ENCODE measurements at places on chromosomes 16 and 17.

- DNase-seq: no peak
These were observed 213.7 kb downstream of the COPRS start for GRCh38 chr17:31645351-31645750.

GRCh38 chr16:424623-425081, 797 bp upstream of the RAB11FIP3 start:
- peak; percentile 8 for DNase-seq

DNA sequence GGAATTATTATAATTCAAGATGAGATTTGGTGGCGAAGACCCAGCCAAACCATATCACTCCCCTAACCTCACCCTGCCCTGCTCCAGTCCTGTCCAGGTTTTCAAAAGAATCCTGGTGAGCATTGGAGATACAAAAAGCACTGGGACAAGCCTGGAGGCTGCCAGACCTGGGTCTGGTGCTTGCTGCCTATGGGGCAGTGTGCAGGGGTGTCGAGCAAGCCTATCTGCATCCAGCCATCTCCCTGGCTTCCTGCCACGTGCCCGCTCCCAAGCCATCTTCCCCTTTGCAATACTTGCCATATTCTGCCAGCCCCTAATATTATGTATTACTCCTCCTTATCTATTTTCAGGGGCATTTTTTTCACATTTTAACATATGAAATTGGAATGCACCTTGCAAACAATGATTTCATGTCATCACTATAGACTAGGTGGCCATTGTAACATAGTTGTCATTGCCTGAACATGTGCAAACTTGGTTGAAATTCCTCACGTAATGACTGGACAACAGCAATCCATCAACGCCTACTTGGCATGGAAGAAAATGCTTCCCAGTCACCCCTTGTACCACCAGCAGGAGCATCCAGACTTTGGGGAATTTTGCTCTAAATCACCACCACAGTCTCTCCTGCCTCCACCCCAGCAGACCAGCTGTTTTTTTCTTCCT, 8.1 kb upstream of the KDM8 start:
- no peak for DNase-seq

- DNase-seq: peak; percentile 18
These were observed 70.0 kb upstream of the PMFBP1 start for GRCh38 chr16:72241930-72242329.

DNA sequence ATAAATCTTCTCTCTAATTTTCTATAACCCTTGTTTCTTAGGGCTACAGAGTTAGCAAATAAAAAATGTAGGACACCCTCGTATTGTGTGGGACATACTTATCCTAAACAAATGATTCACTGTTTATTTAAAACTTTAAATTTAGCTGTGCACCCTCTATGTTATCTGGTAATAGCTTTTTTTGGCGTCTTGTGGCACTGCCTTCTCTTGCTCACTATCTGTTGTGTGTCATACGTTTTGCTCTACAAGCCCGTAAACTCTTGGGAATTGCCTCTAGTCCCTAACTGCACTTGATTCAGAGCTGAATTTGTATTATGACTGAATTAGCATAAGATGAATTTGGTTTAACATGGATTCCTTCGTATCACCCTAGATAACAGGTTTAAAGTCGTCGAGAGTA, 144.3 kb upstream of the MYOCD start:
- no peak for DNase-seq

DNA sequence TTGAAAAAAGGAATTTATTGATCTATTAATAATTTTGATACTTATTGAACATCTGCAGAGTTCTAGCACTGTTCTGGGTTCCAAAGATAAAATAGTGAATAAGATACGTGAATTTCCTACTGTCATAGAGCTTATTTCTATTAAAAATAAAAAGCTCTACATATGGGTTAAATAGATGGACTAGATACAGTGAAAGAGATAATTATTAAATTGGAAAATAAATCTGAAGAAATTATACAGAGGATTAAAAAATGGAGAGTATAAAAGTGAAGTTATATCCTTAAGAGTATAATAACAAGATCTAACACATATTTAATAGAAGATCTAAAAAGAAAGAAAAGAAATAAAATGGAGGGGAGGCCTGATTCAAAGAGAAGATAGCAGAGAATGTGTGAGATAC, 10.1 kb upstream of the ABCA5 start:
- no peak for DNase-seq

DNA sequence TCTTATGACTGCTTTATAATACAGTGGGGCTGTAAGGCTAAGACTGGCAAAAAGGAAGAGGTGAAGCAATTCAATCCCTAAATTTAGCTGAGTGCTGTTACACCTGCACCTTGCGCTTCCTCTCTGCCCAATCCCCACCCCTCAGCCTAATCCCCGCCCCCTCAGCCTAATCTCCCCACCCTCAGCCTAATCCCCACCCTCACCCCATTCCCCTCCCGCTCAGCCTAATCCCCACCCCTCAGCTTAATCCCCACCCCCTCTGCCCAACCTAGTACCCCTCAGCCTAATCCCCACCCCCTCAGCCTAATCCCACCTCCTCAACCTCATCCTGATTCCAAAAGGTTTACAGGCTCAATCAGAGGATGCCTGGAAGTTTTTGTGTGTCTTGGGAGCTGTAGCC, 155.5 kb downstream of the PMP22 start:
- no peak for DNase-seq

- DNase-seq: peak; percentile 60
These were observed 16.4 kb upstream of the SMIM36 start for GRCh38 chr17:55527540-55528118.

GRCh38 chr17:19753051-19753509, 5.0 kb upstream of the ALDH3A1 start:
- DNase-seq: peak; percentile 96

- peak; percentile 53 for DNase-seq
These were observed 3.6 kb upstream of the TMIGD1 start for GRCh38 chr17:30337393-30337999.

- no peak for DNase-seq
These were observed 119.2 kb upstream of the CCL2 start for GRCh38 chr17:34135841-34136240.

- DNase-seq: no peak
These were observed 257.6 kb downstream of the CBLN1 start for GRCh38 chr16:49024016-49024415.

DNA sequence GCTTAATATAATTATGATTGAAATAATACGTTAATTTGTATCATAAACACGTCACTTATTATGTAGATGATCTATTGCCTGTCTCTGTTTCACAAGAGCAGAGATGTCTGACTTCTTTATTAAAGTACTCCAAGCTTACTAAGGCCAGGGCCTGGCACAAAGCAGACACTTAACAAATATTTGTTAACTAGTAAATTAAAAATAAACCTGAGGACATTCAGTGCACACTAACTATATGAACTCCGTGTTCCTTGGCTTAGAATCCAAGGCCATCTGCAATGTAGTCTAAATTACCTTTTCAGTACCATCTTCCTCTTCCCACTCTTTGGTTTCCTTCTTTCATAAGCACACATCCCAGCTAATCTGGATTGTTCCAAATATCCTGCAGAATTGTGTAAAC, 210.8 kb upstream of the SOX9 start:
- no peak for DNase-seq

- DNase-seq: no peak
These were observed 165.0 kb upstream of the ELAC2 start for GRCh38 chr17:13182854-13183253.

DNA sequence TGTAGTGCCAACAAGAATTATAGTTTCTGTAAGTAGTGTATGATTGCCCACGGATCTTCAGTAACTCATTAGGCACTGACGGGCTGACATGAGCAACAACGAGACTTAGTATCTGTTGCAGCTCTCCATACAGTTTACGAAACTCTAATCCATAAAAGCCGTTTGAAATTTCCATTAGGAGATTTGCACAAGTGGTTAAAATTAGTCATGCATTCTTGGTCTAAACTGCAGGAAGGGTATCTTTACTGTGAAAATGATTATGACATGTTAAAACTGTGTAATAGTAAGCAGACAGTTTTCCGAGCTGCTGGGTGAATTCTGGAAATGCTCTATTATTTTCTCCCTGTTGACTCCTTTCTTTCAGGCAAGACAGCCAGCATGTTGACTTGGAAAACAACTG, 605.0 kb downstream of the WWOX start:
- DNase-seq: no peak

GRCh38 chr16:56226187-56226586, 34.9 kb downstream of the GNAO1 start:
- DNase-seq: no peak

DNA sequence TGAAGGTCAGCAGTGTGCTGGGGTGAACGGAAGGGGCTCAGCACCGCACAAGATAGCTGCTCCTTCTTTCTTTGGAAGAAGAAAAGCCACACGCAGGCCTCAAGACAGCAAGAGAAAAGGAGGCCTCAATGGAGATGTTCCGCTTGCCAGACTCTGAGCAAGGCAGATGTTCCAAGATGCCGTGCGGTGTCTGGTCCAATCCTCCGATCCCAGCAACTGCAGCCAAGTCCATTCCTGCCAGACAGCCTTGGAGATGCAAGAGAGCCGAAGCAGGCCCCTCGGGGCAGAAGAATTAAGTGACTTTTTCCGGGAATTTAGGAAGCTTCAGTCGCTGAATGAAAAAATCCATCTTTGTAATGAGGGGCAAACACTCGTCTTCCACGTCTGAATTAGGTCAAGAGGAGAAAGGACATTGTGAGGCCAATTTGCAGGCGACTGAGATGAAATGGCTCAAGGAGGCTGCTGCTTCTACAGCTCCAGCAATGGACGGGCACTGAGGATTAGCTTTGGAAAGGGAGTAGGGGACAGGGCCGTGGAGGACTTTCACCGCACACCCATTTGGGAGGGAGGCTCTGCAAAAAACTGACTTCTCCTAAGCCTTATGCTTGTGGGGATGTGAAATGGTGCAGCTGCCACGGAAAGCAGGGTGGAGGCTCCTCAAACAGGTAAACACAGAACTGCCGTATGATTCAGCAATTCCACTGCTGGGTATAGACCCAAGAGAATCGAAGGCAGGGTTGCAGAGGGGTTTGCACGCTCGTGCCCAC, 44.7 kb downstream of the RPH3AL start:
- no peak for DNase-seq

GRCh38 chr16:81817296-81817695, 38.2 kb downstream of the PLCG2 start:
- DNase-seq: no peak

DNA sequence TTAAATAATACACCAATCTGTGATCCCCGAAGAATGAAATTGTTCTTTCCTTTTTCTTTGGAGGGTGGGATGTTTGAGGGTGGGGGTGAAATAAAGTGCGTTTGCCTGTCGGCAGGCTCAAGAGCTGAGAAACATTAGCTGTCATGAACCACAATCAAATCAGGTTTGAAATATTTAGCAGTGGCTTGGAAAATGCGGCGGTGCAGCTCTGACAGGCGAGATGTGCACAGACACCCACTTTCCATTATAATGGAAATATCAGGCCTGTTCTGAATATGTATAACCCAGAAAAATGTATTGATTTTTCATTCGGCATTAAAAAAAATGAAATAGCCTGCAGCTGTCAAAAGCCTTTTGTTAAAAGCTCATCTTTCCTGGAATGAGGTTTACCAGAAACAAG, 212.8 kb downstream of the ZFHX3 start:
- DNase-seq: no peak

GRCh38 chr17:60134396-60135150, 15.2 kb upstream of the CA4 start:
- DNase-seq: peak; percentile 27

GRCh38 chr16:80056324-80056723, 455.8 kb upstream of the MAF start:
- no peak for DNase-seq

DNA sequence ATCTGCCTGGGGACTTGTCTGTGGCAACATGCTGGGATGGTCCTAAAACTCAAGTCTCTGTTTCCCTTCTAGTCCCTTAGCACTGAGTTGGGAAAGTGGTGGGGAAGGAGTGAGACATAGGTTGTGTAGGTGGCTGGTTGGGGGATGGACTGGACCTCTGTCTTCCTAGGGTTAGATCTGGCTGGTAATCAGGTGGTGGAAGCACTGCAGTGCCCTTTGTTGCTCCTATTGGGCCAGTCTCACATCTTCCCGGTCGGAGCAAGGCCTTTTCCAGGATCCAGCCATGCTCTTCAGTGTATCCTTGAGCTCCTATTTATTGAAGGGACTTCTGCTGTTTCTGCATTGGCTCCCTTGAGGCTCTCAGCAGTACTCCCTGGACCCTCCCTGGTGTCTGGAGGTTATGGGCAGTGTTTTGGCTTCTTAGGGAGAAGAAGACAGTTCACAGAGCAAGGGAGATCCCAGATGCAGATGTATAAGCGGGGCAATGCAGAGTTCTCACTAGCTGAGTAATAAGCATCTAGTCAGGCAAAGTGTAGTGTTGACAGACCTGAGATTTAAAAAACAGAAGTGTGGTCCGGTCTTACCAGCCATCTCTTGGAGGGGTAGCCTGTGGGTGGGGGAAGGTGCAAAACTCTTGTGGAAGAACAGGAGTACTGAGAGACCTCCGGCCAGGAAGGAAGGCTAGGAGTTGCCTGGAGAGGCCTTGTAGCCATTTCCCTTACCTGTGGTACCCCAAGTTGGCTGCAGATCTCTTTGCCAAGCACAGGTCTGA, 1.3 kb upstream of the NUTF2 start:
- peak; percentile 46 for DNase-seq

DNA sequence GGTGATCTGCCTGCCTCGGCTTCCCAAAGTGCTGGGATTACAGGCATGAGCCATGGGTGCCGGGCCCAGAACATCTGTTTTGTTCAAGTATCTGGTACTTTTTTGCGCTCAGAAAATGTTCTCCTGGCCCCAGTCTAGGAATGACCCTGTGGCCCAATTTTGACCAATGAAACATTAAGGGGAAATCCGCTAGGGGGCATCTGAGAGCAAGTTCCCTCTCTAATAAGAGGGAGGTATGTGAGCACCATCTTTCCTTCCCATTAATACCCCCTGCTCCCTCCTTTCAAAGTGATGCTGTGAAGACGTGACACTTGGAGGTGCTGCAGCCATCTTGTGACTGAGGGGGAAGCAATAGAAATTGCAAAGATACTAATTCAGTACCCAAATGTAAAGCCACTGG, 16.5 kb upstream of the CLEC3A start:
- peak; percentile 1 for DNase-seq

GRCh38 chr17:4539025-4539424, 16.2 kb downstream of the MYBBP1A start:
- no peak for DNase-seq

- no peak for DNase-seq
These were observed 3.6 kb downstream of the MAP2K4 start for GRCh38 chr17:12024327-12024726.

DNA sequence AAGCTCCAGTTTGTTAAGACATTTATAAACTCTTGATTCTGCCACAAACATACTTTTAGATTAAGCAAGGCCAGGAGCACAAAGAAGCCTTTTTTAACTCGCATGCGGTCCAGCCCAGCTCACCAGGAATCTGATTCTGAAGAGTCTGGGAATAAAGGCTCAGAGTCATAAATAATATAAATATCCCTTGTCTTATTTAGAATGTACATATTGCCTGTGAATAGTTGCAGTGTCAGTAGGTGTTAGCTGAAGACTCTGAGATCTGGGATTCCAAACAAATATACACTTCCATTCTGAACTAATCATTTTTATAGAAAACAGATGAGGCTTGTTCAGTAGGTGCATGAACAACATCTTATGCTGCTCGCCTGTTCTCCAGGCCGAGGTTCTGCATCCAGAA, 59.1 kb upstream of the ELAC2 start:
- DNase-seq: no peak

GRCh38 chr16:12413393-12413792, 390.3 kb downstream of the CPPED1 start:
- DNase-seq: no peak
